Hypothalamus (tissue), 51 donors: ENCODE measurements at places on chromosomes 1 and 21.

DNA sequence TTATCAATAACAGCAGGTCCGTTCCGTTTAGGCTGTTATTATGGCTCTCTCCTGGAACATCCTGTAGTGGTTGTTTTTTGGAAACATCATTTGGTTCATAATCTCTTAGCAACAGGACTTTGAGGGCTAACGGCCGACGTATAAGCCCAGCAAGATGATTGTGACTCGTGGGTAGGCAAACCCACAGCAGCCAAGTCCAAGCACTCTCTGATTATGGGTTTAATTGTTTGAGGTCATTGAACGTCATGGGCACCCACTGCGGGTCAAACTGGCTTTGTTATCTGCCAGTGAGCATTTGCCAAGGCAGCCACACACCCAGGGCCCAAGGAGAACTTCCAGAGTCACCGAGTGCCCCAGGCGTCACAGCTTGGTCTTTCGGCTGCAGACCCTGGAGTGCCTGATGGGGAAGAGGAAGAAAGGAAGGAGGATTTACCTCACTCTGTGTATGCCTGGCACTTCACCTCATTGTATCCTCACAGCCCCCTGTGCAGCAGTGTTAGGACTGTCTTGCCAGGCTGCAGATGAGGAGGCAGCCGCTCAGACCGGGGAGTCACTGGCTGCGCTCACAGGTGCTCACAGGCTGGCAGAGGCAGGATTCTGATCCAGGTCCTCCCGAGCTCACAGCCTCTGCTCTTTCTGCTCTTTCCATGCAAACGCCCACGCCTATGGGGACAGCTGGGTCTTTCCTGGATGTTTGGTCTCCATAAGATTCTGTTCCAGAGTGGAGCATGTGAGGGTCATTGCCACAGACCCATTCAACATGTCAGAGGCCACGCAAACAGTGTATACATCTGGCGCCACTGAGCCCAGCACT lies 30.8 kb upstream of the EPS8L3 start:
- DNase-seq, result no peak

GRCh38 chr1:47669081-47669585 lies 231.3 kb downstream of the FOXD2 start:
- no peak for DNase-seq

GRCh38 chr1:25772692-25773245 lies 27.2 kb upstream of the SELENON start:
- no peak for DNase-seq

DNA sequence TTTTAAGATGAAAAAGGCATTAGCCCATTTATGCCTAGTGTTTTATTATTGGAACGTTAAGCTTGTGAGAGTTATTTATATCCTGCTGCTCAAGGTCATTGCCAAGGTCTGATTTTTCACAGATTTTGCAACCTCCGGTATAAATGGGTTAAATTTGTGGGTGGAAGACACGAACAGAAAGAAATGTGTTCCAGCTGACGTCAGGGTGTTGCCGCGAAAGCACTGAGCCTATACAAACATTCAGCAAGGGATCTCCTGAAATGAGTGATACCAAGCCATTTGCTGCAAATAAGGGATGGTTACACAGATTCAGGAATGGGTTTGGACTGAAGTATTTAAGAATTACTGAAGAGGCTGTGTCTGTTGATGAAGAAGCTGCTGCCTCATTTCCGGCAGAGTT lies 32.2 kb downstream of the TMED5 start:
- no peak for DNase-seq

DNA sequence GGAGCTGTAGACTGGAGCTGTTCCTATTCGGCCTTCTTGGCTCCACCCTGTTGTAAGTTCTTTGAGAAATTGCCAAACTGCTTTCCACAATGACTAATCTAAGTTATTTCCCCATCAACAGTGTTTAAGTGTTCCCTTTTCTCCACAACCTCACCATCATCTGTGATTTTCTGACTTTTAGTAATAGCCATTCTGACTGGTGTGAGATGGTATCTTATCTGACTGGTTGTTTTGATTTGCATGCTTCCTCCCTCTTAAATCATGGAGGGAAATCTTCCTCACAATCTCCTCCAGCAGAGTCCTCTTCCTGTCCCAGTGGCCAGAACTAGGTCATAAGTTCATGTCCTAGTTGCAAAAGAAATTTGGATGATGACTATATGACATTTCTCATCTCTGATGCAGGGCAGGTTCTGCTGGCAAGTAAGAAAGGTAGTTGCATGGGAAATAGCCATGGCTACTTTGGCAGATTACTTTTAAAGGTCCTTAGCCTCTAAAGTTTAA lies 294.0 kb downstream of the LRRC40 start:
- DNase-seq, result no peak

GRCh38 chr1:64470665-64471217 lies 812 bp downstream of the CACHD1 start:
- peak; percentile 16 for DNase-seq

DNA sequence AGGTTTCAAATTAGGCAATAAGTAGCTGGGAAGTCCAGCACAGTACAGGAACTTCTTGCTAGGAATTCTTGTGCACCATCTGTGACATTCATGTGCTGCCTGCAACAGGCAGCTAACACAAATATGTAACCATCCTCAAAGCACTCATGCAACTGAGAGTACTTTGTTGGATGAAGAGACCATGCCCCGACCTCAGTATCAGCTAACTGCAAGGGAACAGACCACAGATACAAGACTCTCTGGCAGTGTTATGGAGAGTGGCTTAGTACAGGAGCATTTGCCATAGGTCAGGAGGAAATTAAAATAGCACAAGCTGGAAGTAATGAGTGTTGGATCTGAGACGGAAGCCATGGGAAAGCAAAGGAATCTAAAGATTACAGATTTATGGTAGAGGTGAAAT lies 123.6 kb downstream of the LRRC53 start:
- DNase-seq, result no peak

GRCh38 chr1:204446413-204447111 lies 34.9 kb upstream of the PPP1R15B start:
- peak; percentile 11 for DNase-seq

GRCh38 chr1:50481142-50481736 lies 58.0 kb upstream of the DMRTA2 start:
- no peak for DNase-seq

DNA sequence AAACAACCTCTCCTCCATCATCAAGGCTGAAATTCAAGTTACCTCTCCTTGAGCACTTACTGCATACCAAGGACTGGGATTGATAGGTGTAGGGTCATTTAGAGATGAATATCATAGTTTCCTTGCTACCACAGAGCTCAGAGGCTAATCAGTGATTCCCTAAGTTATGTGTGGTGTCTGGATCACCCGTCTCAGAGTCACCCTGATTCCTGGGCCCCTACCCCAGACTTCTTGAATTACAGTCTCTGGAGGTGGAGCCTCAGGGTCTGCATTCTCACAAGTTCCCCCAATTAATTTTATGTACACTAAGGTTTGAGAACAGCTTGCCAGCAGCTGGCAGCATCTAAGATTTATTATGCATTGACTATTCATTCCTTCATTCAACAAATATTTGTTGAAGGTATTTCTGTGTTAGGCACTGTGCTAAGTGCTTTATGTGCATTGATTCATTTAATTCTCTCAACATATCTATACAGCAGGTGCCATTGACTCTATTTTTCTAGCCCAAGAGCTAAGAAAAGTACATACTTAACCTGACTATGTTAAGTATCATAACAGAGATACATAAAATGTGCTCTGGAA lies 182.9 kb upstream of the FGGY start:
- DNase-seq, result no peak

DNA sequence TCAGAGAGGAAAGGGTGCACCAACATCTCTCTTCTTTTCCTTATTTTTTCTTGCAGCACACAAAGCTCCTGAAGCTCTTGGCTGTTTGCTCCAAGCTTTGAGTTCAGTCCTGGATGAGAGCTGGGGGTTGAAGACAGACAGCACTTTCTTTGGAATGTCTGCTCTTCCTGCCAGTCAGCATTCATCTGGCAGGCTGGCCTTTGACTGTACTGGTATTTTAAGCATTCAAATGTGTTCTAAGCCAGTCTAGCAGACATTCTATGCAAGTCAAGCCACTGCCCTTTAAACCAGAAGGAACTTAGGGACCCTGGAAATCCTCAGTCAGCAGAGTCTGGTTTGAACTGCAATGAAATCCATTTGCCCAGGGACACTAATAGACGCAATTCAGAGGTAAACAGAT lies 45.0 kb downstream of the XCL1 start:
- no peak for DNase-seq

GRCh38 chr1:110482662-110483307 lies 31.8 kb downstream of the PROK1 start:
- no peak for DNase-seq

DNA sequence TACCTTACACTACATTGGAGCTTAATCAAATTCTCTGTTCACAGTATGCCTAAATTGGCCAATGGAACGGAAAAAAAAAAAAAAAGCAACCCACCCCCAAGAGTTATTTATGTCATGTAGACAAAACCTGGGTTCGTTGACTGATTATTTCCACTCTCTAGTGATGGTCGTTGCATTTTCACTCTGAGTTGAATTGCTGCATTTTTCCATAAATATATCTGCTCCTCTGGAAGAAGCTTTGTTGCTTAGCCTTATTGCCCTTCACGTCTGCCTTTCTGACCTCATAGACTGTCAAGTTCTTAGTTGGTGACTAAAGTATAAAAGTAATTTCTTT lies 90.2 kb upstream of the RUNX1 start:
- DNase-seq, result no peak

DNA sequence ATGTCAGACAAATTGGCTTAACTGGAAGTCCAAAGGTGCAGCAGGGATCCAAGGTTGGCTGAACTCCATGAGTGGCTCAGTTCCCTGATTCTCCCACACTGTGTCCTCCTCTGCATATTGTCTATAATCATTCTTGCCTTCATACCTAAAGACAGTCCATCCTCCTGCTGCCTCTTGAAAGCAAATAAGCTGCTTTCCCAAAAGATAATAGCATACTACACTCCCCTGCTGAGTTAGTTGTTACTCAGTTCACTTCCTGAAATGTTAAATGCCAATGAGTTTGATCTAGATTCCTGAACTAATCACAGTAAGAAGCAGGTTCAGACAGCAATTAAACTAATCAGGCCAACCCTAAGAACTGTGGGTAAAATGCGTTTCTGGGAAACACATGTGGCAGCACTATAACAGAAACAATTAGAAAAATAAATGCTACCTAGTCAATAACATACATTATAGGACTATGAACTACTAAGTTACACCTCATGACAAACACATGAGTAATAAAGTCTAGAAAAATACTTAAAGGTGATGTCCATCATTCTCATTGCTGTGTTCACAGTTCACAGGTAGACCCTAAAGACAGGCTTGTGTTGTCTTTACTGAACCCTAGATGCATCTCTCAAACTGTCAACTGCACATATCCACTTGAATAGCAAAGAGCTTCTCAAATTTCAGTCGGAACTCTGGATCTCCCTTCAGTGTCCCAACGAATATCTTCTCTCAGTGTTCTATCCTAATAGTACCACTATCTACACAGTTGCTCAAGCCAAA lies 50.8 kb upstream of the BOLA1 start:
- DNase-seq, result no peak

- DNase-seq, result no peak
Observed at GRCh38 chr21:25385911-25386474, 221.3 kb downstream of the MRPL39 start.

DNA sequence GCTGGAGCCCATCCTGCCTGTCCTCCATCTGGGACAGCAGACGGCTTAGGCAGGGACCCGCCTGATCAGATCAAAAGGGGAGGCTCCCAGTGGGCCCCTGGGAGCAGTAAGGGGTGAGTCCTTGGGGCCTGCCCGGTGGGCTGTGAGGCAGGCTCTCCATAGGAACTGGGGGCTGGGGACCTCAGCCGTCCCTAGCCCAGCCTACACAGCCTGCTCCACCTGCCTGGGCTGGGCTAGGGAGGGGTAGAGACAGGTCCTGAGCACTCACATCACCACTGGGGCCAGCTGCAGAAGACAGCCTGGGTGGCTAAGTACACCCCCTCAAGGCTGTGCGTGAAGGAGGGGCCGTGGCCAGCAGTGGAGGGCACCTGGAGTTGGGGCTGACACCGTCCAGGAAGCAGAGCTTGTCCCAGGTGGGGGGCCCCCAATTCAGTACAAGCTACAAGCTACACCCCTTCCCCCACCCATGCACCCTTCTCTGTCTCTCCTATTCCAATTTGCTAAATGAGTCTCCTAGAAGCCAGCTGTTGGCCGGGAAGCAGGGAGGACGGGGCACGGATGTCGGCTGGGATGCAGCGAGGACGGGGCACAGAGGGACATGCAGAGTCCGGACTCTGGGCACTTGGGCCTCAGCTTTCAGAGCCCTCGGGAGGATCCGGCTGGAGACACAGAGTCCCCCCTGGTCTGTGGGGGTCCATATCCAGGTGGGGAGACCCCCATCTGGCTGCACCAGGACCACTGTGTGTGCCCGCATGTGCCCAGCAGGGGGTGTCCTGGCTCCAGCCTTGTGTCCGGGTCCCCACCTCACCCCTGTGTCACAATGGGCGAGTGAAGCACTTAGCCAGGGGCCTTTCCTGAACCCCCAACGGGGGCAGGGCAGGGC lies 1.7 kb downstream of the ISG15 start:
- peak; percentile 24 for DNase-seq

- no peak for DNase-seq
Observed at GRCh38 chr1:12344596-12345349, 114.9 kb downstream of the VPS13D start.

DNA sequence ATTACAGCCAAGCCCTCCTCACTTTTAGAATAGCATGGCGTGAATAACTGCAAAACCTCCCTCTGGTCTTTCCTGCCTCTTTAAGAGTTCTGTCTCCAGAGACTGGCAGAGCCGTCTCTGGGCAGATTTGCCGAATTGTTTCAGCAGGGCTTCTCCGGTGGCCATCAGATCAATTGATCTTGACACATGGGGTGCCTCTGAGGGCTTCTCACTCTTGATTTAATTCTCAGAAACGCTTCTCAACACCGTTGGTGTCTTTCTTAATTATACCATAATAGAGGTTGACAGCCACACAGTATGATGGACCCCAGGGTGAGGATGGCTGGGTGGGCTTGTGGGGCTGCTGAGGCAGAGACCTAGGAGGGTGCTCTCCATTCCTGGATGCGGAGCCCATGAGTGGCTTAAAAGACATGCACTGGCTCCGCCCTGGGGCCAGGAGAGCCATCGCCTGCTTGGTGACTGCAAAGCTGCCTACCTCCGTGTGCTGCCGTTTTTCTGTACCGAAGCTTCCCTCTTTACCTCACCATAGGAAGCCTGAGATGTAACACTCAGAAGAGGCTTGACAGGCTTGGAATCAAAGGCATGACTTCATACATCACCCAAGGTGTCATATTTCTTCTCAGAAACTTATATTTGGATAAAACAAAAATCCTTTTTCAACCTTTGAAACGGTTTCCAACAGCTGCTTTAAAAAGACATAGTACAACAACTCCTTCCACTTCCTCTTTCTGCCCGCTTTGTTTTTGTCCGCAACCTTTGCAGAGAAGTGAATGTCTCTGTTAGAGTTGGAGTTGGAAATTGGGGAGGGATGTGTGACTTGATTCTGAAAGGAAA lies 82.9 kb downstream of the GALNT2 start:
- no peak for DNase-seq

- no peak for DNase-seq
Observed at GRCh38 chr1:73800376-73800775, 397.6 kb downstream of the LRRIQ3 start.
